ENCODE measurements at places on chromosomes 5 and 9. TPM values are rescaled to one million over a fixed set of nuclear protein-coding genes. Genes with fewer than 3 reads are reported as not detected.

DNA sequence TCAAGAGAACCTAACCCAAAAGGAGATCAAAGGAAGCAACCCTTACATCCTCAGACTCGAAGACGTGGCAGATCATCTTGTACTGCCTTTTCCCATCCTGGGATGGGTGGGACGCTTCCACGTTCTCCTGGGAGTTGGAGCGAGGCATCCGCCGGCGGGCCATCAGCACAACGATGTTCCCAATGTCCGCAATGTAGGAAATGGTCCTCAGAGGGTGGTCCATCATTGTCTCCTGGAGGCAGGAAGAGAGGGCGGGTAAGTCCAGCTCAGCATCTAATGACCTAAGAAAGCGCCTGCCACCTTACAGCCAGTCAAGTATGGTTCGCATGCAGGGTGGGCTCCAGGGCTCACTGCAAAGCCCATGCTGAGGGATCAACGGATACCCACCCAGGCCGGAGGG, 131.2 kb downstream of the ENTREP1 start:
- DNase-seq: no peak

DNA sequence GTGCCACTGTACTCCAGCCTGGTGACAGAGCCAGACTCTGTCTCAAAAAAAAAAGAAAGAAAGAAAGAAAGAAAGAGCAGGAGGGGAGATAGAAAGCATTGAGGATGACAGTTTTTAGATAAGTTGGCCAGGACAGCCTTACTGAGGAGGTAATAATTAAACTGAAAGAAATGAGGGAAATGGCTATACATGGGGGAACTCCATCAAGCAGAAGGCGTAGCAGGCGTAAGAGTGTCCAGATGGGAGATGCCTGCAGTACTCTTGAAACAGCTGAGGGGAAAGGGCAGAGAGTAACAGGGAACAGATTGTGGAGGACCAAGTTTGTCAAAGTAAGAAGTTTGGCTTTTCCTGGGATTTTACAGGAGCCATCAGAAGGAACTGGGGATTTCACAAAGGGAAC, 57.5 kb downstream of the HMGCS1 start:
- no peak for DNase-seq

- DNase-seq: no peak
Measured at GRCh38 chr5:102649731-102650130, 105.4 kb upstream of the PAM start.

The EMB gene
- not detected for polyA plus RNA-seq

The PLPP7 gene
- polyA plus RNA-seq: 2.7 TPM

GRCh38 chr5:37735649-37736347, 104.0 kb downstream of the GDNF start:
- DNase-seq: no peak

GRCh38 chr5:122064992-122065391, 13.1 kb downstream of the LOX start:
- DNase-seq: no peak

The FAM151B gene
- 0.91 TPM for polyA plus RNA-seq

The SHISAL2B gene
- polyA plus RNA-seq: not detected

DNA sequence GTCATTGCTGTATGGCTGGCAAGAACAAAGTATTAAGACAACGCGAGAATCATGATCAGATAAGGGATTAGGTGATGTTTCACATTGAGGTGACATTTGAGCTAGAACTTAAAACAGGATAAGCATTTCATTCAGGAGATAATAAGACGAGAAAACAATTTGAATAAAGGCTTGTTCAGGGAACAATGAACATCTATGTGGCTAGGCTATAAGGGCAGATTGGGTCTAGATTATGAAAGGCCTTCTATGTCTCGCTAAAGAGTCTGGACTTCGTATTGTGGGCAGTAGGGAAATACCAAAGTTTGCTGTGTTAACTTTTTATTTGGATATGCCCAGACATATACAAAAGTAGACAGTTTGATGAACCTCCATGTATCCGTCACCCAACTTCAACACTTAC, 6.9 kb downstream of the MRPL22 start:
- no peak for DNase-seq

- no peak for DNase-seq
Measured at GRCh38 chr5:157767689-157768088, 24.2 kb downstream of the LSM11 start.

DNA sequence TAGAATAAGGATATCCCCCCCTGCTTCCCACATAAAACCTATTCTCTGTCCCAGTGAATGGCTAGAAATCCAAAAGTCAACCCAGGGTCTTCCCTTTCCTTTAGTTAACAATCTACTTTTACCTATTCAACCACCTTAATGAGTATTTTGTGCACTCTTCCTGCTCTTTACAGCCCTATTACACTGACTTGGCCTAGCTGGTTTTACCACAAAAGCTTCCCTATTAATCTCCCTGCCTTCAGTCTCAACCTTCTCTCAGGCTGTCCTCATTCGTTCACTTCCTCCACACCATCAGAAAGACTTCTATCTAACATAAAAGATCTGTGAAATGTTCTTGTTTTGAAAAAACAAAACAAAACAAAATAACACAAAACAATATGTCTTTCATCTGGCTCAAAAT, 16.2 kb downstream of the CTNNAL1 start:
- no peak for DNase-seq

The PCDH1 gene
- polyA plus RNA-seq: 124 TPM

- DNase-seq: peak; percentile 33
Measured at GRCh38 chr5:178449163-178450070, 140.8 kb downstream of the COL23A1 start.

GRCh38 chr5:130110328-130110727, 206.1 kb downstream of the CHSY3 start:
- DNase-seq: no peak

DNA sequence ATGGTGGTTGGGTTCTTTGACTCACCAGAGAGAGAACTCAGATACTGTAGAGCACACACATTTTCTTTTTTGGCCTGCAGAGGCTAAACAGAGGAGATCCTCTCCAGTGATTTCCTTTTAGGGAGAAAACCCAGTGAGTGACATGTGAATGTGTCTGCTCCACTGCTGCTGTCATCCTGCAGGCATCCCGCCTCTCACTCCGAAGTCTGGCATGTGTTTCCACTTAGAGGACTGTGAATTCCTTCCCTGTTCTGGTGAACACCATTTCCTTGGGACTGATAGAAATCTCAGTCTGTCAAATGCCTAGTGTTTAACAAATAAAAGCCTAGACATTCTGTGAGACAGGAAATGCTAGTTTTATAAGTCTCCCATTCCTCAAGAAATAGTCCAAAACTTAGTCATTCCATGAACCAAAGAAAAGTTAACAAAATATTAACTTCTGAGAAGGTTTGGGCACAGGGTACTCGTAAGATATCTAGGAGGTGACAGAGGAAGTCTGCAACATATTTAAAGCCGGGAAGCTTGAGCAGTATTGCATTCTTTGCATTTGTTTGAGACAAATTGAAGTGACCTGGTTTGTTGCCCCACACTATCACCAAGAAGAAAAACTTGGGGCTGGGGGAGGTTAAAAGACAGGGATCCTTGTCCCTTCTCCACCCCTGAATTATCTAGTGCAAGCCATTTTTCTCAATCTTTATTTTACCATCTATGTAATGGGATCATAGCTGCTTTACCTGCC, 74.9 kb upstream of the NIPAL4 start:
- peak; percentile 91 for DNase-seq

- DNase-seq: no peak
Measured at GRCh38 chr5:57675236-57675635, 192.6 kb upstream of the ACTBL2 start.

DNA sequence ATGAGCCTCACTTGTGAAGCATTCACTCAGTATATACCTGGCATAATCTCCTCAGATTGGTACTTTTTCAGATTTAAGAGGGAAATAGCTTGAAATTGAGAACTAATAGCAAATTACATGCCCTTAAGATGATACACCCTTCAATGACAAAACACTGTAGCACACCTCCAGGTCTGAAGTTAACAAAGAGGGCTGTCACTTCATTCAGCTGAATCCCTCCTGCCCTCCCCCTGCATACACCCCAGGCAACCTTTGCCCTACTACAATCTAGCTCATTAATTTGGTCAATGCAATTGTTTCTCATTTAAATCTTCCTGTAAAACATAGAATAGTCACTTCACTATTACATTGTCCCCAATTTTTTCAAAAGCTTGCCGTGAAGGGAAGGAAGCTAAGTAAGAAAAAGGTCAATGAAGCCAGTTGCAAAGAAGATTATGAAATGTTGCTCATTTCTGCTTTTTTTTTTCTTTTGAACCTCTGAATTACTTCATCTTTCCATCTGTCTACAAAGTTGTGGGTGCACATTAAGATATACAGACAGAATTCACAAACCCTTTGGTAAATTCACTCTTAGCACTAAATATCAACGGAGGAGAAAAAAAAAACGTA, 294.8 kb upstream of the PTGER4 start:
- no peak for DNase-seq

- DNase-seq: no peak
Measured at GRCh38 chr9:86925686-86926085, 21.6 kb downstream of the GAS1 start.

- DNase-seq: no peak
Measured at GRCh38 chr9:3777137-3777536, 251.3 kb upstream of the RFX3 start.

The MTRR gene
- 27.7 TPM for polyA plus RNA-seq

- DNase-seq: no peak
Measured at GRCh38 chr9:116736399-116737151, 49.5 kb downstream of the TRIM32 start.

The CXXC5 gene
- 8.2 TPM for polyA plus RNA-seq

The FOXE1 gene
- polyA plus RNA-seq: not detected

- DNase-seq: no peak
Measured at GRCh38 chr5:53956632-53957031, 353.7 kb downstream of the ARL15 start.
